NCI-H226 (cell line): ENCODE measurements at places on chromosomes 13 and 19.

- no peak for DNase-seq
Observed at GRCh38 chr13:20984879-20985278, 76.5 kb downstream of the LATS2 start.

- DNase-seq = no peak
Observed at GRCh38 chr13:49627831-49628652, at the start of gene ARL11. Gene ARL11, plus strand, starts transcription at chr13:49628507. Its CDS starts 1,941 bp downstream, at chr13:49630448.

GRCh38 chr19:14435320-14436050, 2.4 kb downstream of the PKN1 start:
- no peak for DNase-seq

GRCh38 chr13:100460266-100460665, 128.3 kb downstream of the GGACT start:
- DNase-seq = no peak

DNA sequence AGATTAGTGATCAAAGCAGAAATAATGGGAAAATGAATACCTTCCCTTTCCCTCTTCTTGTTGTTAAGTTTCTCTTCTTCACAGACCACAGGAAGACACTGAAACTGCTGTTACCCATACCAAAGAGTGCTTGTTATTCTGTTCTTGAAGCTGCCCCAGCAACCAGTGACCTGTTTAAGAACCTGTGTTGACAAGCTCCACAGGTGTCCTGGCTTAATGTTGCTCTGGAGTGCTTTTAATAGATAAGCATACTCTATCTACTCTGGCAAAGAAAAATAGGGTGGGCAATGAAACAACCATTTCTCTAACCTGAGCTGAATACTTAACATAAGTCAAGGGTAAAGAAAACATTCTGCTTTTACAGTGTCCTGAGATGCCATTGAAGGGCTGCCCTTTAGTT, 506.7 kb upstream of the GPC6 start:
- no peak for DNase-seq

DNA sequence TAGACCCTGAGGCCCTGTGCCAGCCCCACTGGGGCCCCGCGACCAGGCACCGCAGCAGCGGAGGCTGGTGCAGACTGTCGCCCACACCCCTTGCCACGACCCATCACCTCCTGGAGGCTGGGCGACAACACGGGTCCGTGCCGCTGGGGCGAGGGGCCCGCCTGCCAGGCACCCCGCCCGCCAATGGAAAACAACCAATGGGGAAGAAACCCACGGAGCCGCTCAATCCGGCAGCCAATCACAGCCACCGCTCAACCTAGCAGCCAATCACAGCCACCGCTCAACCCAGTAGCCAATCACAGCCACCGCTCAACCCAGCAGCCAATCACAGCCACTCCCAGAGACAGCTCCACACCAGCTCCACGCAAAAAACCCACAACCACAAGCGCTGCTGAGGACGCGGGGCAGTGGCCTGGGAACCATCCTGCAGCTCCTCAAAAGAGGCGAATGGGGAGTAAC, 29.7 kb downstream of the GPX4 start:
- no peak for DNase-seq

DNA sequence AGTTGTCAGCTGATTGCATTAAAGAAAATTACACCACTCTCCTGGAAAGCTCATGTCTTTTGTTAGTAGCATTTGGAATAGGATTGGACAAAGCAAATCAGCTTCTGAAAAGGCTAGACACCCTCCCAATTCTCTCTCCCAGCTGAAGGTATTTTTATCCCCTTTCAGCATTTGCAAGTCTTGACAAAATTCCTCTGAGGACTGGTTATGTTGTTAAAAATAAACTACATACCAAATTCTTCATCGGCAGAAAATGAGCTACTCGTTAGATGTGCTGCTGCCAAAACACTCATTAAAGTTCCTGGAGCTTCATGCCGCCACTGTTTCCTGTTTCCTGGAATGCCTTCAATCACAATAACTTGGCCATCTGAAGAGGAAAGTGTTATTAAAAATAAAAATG, 37.1 kb downstream of the UTP14C start:
- DNase-seq = no peak

DNA sequence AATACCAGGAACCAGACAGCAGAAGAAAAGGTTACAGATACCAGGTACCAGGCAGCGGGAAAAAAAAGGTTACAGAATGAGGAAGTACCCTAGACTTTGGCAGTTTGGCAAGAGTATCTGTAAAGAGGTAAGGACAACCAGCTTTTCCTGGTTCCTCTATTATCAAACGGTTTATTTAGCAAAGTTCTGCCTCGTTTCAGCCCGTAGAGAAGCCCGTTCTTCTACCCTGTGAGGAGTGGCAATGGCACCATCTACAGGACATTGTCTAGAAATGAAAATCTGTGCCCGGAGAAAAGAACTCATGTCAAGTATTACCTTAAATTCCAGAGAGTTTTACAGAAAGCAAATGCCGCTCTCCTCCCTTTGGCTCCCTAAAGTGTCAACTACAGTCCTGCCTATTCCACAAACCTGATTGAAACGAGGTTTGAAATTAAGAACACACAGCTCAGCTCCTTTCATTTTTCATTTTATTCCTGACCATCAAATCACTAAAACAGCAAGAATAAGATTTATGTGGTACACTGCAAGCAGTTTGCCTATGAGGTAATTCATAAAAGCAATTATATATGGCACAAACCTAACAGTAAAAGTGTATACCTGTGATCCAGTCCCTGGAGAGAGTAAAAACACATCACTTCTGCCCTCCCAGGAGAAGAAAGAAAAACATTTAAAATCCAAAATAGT, 226.3 kb downstream of the SLC7A1 start:
- no peak for DNase-seq

- DNase-seq = peak; percentile 19
Observed at GRCh38 chr19:42634409-42635232, 39.9 kb upstream of the CEACAM8 start.

DNA sequence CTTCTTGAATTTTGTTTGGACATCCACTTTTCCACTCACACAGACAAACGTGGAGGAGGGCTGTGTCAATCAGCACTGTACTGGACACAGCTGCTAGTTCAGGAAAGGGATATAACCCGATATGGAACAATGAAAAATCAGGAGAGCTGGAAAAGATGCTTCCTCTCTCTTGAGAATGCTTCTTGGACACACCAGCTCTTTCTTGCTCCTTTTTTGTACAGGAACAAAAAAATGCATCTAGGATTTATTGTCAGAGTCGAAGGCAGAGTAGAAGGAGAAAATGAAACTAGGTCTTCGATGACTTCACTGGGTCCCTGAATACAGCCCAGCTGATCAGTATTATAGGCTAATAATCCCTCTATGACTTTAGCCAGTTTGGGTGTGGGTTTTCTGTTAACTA, 62.2 kb downstream of the PEG3 start:
- DNase-seq = no peak

- DNase-seq = no peak
Observed at GRCh38 chr19:14006766-14007562, 844 bp upstream of the RFX1 start.

DNA sequence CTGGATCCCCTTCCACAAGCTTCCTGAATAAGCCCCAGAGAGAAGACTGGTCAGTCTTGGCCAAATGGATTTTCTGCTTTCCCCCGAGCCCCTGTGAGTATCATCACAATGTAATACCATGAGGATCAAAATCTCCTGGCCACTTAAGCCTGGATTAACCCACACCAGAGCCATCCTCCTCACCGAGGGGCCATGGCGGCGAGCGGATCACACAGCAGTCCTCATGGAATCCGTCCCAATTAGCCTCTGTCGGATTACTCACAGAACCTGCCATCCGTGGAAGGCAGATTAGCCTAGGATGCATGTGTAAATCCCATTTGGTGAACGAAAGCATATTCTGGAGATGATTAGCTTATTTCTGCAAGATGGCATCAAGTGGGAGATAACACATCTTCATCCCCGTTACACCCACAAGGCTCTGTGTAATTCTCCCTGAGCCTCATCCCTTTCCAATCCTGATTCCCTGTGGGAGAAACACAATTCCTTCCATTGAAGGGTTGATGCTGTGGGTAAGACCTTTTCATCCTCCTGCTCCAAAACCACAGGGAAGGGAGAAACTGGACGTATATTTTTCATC, 42.5 kb downstream of the GNG7 start:
- no peak for DNase-seq

GRCh38 chr19:39913682-39914333, 20.6 kb downstream of the FCGBP start:
- no peak for DNase-seq

GRCh38 chr13:102724923-102725322, 30.1 kb upstream of the METTL21C start:
- DNase-seq = peak; percentile 63

DNA sequence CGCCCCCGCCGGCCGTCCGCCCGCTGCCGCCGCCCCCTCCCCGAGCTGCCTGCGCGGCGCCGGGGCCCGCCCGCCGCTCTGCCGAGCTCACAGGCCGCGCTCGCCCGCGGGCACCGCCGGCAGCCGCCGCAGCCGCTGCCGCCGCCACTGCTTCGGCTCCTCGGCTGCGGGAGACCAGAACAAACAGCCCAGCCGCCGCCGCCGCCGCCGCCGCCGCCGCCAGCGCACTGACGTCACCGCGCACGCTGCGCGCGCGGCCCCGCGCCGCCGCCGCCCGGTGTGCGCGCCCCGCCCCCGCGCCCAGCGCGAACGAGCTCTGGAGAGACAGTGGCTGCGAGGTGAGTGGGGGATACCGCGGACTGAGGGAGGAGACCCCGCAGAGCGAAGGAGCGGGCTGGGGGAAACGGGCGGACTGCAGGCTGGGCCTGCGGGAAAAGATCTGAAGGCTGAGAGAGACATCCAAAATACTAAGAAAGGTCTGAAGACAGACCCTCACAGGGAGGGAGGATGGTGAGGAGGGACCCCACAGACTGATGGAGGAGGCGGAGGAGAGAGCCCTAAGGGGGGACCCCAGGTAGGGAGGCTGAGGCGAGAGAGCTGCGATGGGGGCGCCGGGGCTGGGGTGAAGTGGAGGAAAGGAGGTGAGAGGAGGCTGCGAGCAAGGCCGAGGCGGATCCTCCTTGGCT, at the start of gene BRD4:
Gene BRD4, minus strand, starts transcription at position 229 of the 686 bp plus-strand sequence. CDS start 59,440 bp downstream, outside the sequence.
- DNase-seq = peak; percentile 15

- DNase-seq = peak; percentile 35
Observed at GRCh38 chr13:110444226-110444653, 117.3 kb downstream of the RAB20 start.

GRCh38 chr13:38073931-38074330, 204.4 kb upstream of the TRPC4 start:
- no peak for DNase-seq
